Activated naive CD4-positive, alpha-beta T cell treated with anti-CD3 and anti-CD28 coated beads for 36 hours (primary cell): ENCODE measurements at places on chromosomes 3 and 15.

DNA sequence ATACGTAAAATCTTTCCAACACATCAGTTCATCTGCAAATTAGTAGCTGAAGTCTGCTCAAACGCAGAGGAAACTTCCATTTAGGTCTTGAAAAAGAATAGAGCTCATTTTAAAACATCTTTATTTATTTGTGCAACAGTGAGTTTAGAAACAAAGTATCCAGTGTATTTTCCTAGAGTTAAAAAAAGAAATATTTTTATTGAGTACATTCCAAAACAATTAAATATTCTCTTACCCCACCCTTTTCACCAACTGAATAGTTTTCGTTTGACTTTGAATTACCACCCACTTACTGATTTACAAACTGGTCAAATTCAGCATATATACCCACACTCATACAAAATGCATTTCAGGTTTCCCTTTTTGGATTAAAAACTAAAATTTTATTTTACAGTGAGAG, 104.7 kb downstream of the ZBTB20 start:
- DNase-seq, result no peak

GRCh38 chr3:184339001-184339400, 1.6 kb downstream of the FAM131A start:
- DNase-seq, result no peak

- no peak for DNase-seq
Measured at GRCh38 chr3:6862880-6863195, 1.9 kb downstream of the GRM7 start.

GRCh38 chr15:31031471-31032067, 40.1 kb upstream of the MTMR10 start:
- no peak for DNase-seq

DNA sequence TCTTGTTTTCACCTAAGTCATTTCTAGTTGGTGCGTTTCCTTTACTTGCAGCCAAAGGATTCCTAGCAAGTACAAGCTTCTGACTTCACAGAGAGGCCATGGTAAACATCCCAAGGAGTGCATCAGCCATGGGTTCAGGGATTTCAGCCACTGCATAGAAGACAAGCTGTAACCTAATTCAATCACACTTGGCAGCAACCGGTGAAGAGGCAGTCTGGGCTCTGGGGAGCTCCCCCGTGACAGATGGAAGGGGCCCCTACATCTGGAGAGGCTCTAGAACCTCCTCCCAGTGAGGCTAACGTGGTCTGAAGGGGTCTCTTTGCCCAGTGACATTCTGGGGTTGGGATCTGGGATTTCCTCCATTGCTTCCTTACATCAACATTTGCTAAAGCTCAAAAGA, 8.4 kb upstream of the SNRPA1 start:
- DNase-seq, result no peak

- no peak for DNase-seq
Measured at GRCh38 chr3:171995486-171995885, 43.9 kb upstream of the FNDC3B start.

GRCh38 chr3:188937389-188937788, 234.4 kb upstream of the TPRG1 start:
- no peak for DNase-seq

DNA sequence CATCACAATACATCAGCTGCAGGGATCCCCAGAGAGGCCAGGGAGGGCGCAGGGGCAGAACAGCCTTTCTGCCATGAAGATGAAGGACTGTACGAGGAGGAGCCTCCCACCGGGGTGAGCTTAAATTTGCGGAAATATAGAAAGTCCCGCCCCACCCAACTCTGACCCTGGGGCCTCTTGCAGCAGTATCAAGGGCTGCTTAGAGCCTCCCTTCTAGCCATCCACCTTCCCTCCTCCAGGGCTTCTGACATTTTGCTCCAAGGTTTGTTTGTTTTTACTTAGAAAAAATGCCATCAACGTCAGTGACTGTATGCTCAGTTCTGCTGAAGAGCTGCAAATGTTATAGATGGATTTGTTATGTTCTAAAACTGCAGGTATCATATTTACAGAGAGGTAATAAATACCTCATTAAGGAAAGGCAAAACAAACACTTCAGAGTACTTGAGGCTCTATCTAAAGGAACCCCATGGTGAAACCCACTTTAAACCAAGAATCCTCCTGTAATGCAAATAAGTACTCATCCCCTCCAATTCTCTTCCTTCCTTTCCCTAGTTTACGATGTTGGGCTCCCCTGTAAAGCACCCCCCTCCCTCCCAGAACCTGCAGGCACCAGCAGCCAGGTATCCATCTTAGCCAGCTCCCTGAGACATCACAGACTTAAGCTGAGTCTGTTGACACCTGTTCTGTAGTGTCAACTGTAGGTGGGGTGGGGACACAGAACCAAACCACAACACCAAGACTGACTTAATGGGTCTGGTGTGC, 30.5 kb downstream of the RFTN1 start:
- peak; percentile 62 for DNase-seq

GRCh38 chr15:74147051-74147450, 16.7 kb downstream of the ISLR2 start:
- no peak for DNase-seq

- DNase-seq, result no peak
Measured at GRCh38 chr15:50277370-50277769, 11.8 kb upstream of the HDC start.

GRCh38 chr3:122962149-122962548, 65.4 kb downstream of the SEMA5B start:
- DNase-seq, result no peak

DNA sequence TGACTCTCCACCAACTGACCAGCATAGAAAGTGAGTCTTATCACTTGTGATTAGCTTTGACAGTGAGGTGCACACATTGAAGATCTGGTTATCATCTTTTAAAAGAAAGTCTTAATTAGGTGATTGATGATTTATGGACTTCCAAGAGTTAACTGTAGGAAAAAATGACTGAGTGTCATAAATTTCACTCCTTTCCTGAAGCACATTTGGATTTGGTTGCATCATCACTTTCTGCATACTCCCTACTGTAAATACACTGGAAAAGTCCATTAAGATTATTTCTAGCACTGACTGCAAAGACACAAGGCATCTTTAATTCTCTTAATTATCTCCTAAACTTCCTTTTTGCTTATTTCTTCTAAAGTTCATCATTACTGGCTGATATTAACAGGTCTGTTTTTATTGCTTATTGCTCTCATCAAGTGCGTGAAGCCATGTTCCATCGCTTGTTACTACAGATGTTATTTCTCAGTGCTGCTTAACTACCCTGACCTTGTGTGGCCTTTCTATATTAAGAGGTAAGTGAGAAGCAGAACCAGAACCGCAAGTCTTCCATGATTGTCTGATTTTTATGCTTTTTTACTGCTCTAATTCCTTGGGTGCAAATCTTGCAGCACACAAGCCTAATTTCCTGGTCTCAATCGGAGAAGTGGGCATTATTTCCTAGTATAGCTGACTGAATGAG, 153.2 kb downstream of the MEIS2 start:
- DNase-seq, result no peak

- no peak for DNase-seq
Measured at GRCh38 chr3:186340204-186340603, 21.8 kb downstream of the DGKG start.

- DNase-seq, result no peak
Measured at GRCh38 chr15:36432161-36432560, 147.3 kb upstream of the CDIN1 start.

DNA sequence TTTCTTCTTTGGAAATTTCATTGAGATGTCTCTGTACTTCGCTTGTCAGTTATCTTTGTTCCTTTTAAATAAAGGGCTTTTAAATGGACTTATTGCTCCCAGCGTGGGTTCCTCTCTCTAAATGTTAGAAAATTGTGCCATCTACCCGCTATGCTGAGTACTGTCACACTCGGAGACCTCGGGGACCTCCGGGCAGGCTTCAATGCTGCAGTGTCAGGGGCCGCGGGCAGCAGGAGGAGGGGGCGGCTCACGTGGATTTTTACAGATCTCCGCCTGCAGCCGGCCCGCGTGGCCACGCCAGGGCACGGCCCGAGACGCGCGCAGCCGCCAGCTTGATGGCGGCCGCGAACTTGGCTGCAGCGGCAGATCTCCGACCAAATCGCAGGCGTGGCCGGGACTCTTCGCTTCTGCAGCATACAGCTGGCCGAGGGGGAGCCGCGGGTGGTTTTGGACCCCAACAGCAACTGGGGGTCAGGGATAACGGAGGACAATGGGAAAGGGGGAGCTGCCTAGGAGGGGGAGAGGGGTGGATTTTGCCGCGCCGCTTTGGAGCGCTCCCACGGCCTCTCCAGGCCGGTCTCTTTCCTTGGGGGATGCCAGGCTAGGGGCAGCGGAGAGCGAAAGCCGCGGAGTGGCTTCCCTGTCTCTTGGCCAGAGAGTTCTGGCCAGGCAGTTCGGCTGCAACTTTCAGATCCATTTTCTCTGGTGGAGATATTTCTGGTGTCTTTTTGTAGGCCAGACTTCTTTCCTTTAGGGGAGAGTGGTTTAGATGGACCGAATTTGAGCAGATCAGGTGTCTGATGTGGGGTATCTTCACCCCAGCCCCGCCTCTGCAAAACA, 15.3 kb downstream of the NR2F2 start:
- DNase-seq, result peak; percentile 27

DNA sequence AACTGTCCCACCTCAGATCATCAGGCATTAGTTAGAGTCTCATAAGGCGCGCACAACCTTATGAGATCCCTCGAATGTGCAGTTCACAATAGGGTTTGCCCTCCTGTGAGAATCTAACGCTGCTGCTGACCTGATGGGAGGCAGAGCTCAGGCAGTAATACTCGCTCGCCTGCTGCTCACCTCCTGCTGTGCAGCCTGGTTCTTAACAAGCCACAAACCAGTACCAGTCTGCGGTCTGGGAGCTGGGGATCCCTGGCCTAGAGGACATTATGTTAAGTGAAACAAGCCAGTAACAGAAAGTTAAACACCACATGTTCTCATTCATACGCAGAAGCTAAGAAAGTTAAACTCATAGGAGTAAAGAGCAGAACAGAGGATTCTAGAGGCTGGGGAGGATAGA, 47.0 kb downstream of the MAP3K13 start:
- DNase-seq, result no peak

- no peak for DNase-seq
Measured at GRCh38 chr3:52185837-52186236, 12.1 kb upstream of the ALAS1 start.

GRCh38 chr15:75523011-75523410, 56.1 kb downstream of the PTPN9 start:
- DNase-seq, result no peak

GRCh38 chr3:172536993-172537419, 13.8 kb upstream of the TNFSF10 start:
- DNase-seq, result peak; percentile 49

GRCh38 chr15:88580532-88580931, 34.1 kb upstream of the DET1 start:
- DNase-seq, result no peak

DNA sequence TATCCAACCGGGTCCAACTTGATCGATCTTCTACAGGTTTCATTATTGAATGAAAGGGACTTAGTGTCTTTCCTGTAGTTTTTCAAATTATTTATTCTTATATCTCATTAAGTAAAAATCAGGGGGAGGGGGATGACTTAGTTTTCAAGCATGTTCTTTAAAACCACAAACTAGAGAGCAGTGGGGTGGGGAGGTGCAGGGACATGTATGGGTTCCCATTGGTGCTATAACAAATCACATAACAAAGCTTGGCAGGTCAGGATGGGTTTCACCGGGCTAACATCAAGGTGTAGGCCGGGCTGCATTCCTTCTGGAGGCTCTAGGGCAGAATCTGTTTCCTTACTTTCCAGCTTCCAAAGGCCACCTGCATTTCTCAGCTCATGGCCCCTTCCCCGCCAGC, 32.7 kb downstream of the CCNL1 start:
- DNase-seq, result no peak

DNA sequence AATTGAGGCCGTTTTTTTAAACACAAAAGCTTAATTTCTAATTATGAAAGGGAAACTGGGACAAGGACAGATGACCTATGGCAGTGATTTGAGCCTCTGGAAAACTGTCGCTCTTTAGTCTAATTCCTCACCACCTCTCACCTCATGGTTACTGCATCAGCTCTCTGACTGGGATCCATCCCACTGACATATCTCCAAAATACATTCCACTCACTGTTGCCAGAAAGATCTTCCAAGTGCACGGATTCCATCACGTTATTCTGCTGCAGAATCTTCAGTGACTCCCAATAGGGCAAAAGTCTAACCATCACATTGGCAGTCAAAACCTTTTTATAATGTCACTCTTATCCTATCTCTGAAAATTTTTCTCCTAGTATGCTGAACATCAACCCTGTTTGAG, 132.3 kb upstream of the MB21D2 start:
- no peak for DNase-seq

- DNase-seq, result no peak
Measured at GRCh38 chr3:122094125-122094524, 39.0 kb downstream of the CD86 start.

DNA sequence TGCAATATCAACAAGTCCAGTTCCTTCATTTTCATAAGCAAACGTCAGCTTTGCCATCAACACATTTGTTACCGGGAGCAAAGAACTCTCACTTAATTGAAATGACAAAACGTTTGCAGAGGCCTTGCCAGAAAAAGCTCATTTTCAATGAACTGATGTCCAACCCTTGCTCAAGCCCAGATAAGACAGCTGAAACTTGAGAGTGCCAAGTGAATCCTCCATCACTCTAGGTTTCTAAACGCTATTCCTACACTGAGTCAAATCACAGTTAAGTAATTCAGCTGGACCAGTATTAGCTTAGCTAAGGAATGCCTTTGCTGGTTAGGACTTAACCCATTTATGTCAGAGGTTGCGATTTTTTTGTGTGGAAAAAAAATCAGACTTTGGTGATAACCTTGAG, 11.5 kb downstream of the CHSY1 start:
- no peak for DNase-seq

GRCh38 chr3:46184469-46184868, 23.6 kb downstream of the CCR1 start:
- no peak for DNase-seq

DNA sequence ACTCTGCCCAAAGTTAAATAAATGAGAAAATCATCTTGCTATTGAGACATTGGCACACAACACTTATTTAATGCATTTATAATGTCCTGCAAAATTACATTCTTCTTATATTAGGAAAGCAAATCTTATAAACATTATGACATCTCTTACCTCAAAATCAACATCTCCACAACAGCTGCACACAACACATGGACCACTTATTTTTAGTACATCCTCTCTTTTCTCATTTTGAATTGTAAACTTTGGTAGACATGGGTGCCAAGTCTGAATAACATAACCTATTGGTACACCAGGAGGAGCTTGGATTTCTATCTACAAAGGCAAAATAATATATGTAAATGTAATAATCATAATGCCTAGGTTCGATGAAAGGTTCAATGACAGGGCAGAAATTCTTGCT, 23.0 kb downstream of the PLSCR1 start:
- no peak for DNase-seq

- no peak for DNase-seq
Measured at GRCh38 chr3:145649368-145649887, 511.6 kb downstream of the PLOD2 start.

- no peak for DNase-seq
Measured at GRCh38 chr15:61449186-61449702, 220.1 kb upstream of the RORA start.

GRCh38 chr3:131546441-131546840, 43.7 kb upstream of the MRPL3 start:
- DNase-seq, result no peak

- no peak for DNase-seq
Measured at GRCh38 chr3:142268426-142268825, 43.0 kb upstream of the GK5 start.

- DNase-seq, result no peak
Measured at GRCh38 chr3:138594935-138595610, 1.0 kb upstream of the CEP70 start.
